ENCODE measurements at places on chromosomes 2 and 18.

- DNase-seq: no peak
These were observed 233.7 kb downstream of the CALCRL start for GRCh38 chr2:187214306-187214705.

- DNase-seq: no peak
These were observed 103.8 kb upstream of the ALKAL2 start for GRCh38 chr2:391696-392095.

- no peak for DNase-seq
These were observed 163.7 kb downstream of the CTIF start for GRCh38 chr18:48702346-48703027.

GRCh38 chr18:9838144-9838877, 47.5 kb upstream of the TXNDC2 start:
- DNase-seq: no peak

GRCh38 chr2:166454006-166454595, 39.9 kb downstream of the SCN7A start:
- no peak for DNase-seq

- DNase-seq: no peak
These were observed 210.3 kb upstream of the GCFC2 start for GRCh38 chr2:75920859-75921551.

DNA sequence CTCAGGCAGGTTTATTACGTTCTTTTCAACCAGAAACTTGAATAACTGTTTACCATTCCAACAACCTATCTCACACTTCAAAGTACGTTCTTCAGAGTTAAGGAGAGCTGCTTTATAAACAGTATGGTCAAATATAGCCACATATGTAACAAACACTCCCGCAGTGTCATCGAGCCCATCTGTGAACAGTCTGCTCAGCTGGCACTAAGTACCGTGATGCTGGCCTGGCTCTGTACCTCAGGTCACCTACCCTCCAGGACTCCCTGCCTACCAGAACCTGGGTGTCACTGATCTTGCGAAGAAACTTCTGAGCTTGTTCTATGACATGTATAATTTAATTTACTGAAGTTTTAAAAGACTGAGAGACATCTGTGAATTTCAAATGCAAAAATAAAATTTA, 71.4 kb downstream of the SEPTIN10 start:
- DNase-seq: no peak

DNA sequence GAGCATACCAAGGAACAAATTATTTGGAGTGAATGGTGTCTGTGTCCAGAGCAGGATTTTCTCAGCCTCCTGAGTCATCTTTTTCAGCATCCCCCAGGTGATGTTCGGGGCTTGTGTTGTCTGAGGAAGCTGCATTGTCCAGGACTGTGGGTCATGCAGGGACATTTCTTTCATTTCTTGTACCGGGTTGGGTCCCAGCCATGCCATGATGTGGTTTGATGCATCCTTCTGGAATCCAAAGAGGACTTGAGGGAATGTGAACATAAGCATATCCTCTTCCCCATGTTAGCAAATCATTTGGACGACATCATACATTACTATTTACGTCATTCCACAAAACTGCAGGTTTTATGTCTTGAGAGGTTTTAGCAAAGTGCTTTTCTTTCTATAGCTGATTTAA, 797.8 kb downstream of the CCDC85A start:
- DNase-seq: no peak

DNA sequence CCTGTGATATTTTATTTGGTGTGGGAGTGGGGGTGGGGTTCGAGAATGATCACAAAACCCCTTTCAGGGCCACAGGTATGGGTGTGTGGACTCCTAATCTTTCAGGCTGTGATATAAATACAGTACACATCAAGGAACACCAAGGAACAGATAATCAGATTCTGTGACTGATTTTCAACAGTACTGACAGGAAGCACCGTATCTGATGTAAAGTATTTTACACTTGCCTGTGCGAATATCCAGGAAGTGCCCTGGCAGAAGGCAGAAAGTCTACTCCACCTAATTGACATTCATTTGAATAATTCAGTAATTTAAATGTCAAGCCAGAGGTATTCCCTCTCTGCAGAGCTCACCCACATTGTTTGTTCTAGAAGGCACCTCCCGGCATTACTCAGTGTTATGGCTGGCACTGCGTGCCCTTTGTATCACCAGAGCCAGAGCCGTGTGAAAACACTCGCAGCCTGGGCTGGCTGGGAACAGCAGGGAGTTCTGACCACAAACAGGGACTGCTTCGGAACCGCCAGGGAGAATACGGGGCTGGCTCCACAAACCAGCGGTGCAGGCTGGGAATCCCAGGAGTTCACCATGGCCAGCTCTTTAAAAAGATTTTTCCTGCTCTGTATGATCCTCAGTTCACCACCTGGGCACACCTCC, 91.8 kb downstream of the ACVR1 start:
- no peak for DNase-seq

- DNase-seq: no peak
These were observed at the start of gene SLC14A1 for GRCh38 chr18:45723567-45724355. Gene SLC14A1 (plus strand): TSS chr18:45724181. CDS start chr18:45730321, 6,140 bp downstream.

- DNase-seq: no peak
These were observed 35.5 kb downstream of the EML6 start for GRCh38 chr2:54758951-54759350.

DNA sequence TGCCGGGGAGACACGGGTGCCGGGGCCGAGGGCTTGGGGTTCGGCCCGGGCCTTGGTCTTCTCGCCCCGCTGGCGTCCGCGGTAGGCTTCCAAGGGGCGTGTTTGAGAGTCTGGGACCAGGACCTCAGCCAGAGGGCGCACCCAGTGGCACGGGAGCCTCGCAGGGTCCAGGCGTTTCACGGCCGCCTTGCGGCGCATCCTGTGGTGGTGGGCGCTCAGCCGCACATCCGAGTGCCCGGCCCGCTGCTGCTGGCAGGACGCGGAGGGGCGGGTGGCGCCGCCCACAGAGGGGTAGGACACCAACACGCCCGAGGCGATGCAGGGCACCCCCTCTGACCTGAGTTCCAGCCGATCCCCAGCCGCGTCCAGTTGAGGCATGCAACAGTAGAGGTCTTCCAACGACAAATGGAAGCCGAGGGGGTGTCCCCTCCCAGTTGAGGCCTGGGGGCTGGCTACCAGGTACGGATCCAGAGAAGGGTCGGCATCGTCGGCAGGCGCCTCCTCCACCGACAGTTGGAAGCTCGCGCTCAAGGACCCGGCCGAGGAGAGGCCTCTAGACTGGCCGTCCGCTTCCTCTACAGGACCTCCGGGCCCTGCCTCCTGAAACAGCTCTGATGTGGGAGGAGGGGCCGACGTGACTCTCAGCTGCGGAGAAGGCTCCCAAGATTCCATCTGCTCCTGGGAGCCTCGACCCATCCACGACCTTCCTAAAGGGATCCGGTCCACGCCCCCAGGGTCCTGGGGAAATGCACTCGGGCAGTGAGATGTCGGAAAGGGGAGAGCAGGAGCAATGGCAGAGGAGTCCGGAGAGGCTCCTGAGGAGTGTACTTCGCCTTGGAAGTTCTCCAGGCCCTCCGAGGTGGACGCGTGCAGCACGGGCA, 6.3 kb downstream of the C2orf81 start:
- no peak for DNase-seq

DNA sequence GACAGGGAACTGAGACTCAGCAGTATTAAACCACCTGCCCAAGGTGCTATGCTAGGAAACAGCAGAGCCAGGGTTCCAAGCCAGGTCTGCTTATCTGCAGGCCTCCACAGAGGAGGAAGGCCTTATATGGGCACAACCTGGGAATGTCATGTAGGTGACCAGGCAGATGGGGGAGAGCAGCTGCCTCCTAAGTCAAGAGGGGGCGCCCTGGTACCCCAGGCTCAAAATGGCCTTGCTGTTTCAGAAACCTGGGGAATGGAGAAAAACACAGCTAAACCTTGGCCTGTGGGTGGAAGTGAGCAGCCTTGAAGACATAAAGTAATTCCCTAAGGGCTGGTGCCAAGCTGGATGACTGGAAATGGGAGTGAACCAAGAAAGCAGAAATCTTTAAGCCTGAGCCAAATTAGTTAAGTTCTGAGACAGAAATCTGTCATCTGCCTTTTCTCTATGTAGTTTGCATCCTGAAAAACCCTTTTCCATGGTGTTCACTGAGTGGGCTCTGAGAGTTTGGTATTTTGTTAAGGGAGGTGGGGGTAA, 79.1 kb downstream of the MAPK4 start:
- DNase-seq: no peak

GRCh38 chr2:149828520-149829210, 241.1 kb upstream of the MMADHC start:
- DNase-seq: no peak

GRCh38 chr18:8779251-8779650, 73.9 kb downstream of the MTCL1 start:
- no peak for DNase-seq

DNA sequence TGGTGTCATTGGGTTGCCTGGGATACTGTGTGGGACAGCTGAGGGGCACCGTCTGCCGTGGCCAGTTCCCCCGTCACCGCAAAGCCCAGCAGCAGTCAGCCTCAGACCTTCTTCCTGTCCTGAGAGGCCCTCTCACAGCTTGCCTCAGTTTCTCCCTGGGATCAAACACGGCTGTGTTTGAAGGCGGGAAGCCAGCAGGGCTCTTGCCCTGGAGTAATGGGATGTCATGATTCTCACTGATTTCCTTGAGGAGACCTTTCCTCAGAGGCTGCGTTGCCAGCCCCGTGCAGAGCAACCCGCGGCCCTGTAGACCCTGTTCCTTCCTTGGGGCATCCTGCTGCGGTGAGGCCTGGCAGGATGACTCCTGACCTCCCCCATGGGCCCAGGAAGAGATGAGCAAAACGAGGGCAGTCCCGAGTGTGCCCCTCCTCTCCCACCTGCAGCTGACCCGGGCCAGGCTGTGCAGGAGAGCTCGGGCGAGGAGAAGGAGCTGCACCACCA, 13.9 kb upstream of the NFATC1 start:
- DNase-seq: no peak

GRCh38 chr2:234544659-234545611, 48.1 kb upstream of the ARL4C start:
- DNase-seq: no peak

DNA sequence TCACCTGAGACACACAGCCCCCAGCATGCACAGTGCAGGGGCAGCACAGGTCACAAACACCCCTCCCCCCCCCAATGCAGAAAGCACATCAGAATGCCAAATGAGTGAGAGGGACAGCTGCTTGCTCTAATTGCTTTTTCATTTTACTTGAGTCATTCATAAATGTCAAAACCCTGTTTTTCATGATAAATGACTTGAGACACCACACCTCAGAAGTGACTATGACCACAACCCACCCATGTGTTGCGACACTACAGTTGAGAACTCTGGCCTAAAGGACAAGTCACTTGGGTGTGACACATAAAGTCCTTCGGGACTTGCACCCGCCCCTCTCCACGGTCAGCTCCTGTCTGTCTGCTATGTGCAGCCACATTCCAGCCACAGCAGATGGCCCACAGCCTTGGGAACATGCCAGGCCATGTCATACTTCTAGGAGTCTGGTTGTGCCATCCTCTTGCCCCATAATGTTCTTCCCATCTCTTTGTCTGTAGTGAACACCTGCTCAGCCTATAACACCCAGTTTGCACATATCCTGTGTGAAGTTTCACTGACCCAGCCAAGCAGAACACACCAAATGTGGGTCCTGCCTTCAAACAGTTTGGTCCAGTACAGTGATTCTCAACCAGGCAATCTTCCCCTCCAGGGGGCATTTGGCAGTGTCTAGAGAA, 30.2 kb upstream of the RIOK3 start:
- no peak for DNase-seq

GRCh38 chr2:150487537-150488429, at the start of gene RND3:
Gene RND3 (minus strand): TSS chr2:150487667. CDS start chr2:150487417, 250 bp downstream.
- no peak for DNase-seq

GRCh38 chr2:86017901-86018896, 87.5 kb downstream of the POLR1A start:
- DNase-seq: no peak

GRCh38 chr2:151095463-151095862, 166.2 kb downstream of the RBM43 start:
- no peak for DNase-seq

DNA sequence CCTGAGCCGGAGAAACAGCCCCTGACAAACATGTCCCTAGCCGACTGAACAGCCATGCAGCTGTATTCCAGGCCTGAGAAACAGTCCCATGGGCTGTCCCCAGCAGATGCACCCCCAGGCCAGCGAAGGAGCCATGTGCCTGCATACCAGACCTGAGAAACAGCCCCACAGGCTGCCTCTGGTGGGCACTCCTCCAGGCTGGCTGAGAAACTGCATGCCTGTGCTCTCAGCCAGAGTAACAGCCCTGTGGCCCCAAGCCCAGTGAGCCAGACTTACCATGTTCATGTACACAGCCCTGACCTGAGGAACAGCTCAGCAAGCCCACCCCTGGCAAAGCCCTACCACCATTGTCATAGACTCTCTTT, 24.8 kb downstream of the BOLL start:
- DNase-seq: no peak

DNA sequence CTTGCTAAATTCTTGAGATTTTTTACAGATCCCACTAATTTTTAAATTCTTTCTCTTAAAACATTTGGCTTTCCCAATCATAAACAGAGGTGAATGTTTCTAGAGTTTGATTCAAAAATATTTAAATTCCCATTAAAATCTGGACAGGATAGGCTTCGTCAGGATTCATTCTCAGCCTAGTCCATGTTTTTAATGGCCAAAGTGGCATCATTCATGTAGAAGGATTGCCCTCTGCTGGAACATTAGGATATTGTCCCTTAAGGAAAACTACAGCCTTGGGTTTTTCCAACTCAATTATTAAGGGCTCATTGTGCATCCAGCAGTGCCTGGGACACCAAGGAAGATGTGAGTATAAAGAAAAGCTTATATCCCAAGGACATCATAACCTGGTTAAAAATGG, 71.7 kb downstream of the TPGS2 start:
- DNase-seq: no peak

GRCh38 chr18:55443776-55444175, 144.2 kb downstream of the TCF4 start:
- no peak for DNase-seq

DNA sequence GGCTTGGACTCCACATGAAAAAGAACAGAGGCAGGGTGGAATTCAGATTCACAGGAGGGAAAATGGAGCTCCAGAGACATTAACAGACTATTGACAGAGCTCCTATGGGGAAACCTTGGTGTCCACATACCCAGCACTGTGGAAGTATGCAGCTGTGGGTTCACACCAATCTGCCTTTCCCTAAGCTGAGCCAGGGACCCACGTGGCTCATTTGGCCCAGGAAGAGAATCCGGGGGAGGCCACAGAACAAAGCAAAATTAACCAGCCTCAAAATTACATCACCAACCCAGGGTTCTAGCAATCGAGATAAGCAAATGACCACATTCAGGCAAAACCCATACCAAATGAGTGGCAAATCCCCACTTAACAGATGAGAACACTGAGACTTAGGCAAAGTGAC, 105.8 kb upstream of the TWIST2 start:
- no peak for DNase-seq

DNA sequence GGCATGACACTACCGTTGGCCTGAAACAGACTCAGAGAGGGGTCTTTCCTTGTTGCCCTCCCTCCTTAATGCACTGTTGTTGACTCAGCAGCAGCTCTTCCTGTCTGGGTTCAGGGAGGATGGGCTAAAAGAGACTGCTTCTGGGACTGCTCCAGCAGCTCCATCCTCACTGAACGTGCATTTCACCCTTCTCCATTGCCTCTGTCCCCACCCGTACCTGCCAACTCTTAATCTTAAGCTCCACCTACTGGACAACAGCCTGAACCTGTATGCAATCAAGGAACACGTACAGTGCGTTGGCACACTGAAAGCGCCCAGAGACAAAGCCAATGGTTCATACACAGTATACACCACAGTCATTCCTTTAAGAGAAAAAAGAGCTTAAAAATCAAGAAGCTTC, 230.8 kb upstream of the RAB6C start:
- no peak for DNase-seq

GRCh38 chr2:220365023-220365422, 737.6 kb downstream of the SLC4A3 start:
- DNase-seq: no peak

GRCh38 chr2:226410247-226410835, 389.3 kb downstream of the IRS1 start:
- no peak for DNase-seq
